ENCODE measurements at places on chromosomes 3 and 15.

DNA sequence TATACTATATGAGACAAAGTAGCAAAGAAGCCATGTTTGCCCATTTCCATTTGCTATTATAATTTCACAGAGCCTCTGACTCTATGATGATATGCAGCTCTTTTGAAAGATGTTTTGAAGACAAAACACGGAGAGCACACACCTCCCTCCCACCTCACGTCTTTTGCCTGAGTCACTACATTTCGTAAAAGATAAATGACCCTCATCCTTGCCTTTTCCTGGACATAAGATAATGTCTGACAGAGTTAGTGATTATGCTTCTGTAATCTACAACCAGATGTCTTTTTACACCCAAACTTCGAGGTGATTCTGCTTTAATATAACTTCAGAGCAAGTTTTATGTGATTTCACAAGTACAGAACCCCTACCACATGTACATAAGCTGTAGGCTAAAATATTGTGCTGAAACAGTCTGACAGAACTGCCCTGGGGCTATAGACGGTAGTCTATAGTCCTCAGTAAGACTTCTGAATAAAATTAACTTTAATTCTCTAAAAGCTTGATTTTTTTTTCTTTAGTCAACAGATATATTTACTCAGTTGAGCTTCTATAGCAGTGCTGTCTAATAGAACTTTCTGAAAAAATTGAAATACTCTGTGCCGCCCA, 99.9 kb downstream of the CD200R1L start:
- no peak for DNase-seq

- DNase-seq, result no peak
These were observed 328.5 kb downstream of the MECOM start for GRCh38 chr3:169334991-169335390.

- no peak for DNase-seq
These were observed 17.6 kb downstream of the EFCC1 start for GRCh38 chr3:129018751-129019150.

DNA sequence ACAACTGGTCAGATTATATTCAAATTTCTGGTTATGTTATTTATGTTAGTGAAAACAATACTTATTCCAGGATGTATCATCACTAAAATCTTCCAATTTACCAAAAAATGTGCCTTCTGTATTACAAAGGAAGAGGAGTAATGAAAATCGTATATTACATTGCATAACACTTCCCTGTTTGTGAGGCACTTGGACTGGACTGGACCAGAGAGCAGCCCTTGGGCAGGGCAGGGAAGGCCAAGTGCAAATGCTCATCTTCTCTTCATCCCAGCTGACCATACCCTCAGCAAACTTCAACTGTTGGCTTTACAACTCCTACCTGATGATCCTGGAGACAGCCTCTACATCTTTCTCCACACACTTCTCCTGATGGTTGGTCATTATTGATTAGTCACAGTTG, 285.7 kb upstream of the MME start:
- no peak for DNase-seq

GRCh38 chr15:43953402-43953801, 126.6 kb downstream of the WDR76 start:
- DNase-seq, result no peak

GRCh38 chr15:85780225-85780985, 14.3 kb downstream of the KLHL25 start:
- DNase-seq, result no peak

DNA sequence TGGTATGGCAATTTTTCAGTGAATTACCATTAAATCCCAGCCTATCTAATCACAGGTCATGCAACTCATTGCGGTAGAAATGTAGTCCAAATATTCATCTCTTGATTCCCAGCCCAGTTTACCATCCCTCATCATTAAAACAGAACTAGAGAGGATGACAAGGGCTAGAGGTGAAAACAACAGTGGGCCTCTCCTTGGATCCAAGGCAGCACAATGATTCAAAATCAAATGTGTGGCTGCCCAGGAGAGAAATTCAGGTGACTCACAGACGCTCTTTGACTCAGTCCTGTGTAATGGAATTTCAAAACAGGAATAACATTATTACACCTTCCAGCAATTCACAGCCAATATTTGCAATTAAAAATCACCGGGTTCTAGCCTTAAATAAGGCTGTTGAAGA, 246.5 kb downstream of the TBL1XR1 start:
- no peak for DNase-seq

DNA sequence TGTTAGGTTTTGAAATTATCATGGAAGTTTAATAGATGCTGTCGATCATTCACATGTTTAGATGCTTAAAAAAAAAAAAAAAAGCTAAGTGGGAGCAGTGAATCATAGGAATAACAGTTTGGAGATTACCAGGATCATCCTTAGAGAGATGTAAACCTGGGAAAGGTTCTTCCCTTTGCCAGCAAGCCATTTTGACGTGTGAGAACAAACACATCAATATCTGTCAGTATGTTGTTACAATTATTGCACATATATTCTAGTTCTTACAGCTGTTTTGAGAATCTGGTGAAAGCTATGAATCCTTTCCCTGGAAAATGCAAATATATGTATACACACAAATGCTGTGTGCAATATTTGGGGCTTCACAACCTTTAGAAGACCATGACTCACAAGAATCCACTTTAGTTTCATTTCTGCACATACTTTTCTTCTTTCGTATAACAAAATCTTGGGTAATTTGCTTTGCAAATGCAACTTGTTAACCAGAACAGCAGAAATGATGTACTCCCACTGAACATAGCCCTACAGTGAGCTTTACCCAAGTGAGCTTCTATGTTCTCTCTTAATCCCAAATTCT, 12.0 kb downstream of the NFKBIZ start:
- no peak for DNase-seq

GRCh38 chr3:101802179-101802578, 23.2 kb downstream of the NXPE3 start:
- no peak for DNase-seq

All from activated naive CD4-positive, alpha-beta T cell (primary cell).